Stimulated activated CD4-positive, alpha-beta T cell treated with anti-CD3 and anti-CD28 coated beads, Interleukin-12 subunit alpha, Interleukin-12 subunit beta, amount 100 ng/mL, for 4 hours (primary cell): ENCODE measurements at places on chromosomes 11 and 22.

GRCh38 chr11:121933294-121933693 is 182.7 kb downstream of the BLID start:
- DNase-seq, result no peak

GRCh38 chr22:32407312-32407711 is 4.7 kb downstream of the RTCB start:
- DNase-seq, result no peak

- DNase-seq, result no peak
Measured at GRCh38 chr11:39960206-39960605, 1499.2 kb downstream of the LRRC4C start.

DNA sequence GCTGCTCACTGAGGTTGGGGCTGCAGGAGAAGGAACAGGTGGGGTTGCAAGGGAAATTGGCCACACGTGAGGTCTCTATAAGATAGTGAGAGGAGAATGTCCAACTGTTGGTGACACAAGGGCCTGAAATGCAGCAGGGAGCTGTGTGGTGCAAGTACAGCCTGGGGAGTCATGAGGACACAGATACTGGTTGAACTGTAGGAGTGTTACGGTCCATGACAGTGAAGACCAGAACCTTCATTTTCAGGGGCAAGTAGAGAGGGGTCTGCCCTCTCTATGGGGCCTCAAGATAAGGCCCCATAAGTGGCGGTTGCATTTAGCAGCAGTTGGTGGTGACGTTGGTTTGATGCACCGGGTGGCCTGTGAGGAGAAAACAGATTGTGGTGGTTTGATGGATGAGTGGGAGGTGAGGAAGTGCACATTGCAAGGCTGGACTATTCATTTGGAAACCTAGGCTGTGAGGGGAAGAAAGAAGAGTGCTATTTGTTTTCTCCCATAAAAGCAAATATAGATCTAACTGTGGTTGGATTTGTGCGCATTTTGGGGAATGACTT is 39.4 kb downstream of the MICAL2 start:
- no peak for DNase-seq

GRCh38 chr22:46454504-46455269 is 82.7 kb downstream of the CELSR1 start:
- DNase-seq, result no peak

GRCh38 chr11:79441461-79441875 is 638 bp upstream of the TENM4 start:
- DNase-seq, result no peak

DNA sequence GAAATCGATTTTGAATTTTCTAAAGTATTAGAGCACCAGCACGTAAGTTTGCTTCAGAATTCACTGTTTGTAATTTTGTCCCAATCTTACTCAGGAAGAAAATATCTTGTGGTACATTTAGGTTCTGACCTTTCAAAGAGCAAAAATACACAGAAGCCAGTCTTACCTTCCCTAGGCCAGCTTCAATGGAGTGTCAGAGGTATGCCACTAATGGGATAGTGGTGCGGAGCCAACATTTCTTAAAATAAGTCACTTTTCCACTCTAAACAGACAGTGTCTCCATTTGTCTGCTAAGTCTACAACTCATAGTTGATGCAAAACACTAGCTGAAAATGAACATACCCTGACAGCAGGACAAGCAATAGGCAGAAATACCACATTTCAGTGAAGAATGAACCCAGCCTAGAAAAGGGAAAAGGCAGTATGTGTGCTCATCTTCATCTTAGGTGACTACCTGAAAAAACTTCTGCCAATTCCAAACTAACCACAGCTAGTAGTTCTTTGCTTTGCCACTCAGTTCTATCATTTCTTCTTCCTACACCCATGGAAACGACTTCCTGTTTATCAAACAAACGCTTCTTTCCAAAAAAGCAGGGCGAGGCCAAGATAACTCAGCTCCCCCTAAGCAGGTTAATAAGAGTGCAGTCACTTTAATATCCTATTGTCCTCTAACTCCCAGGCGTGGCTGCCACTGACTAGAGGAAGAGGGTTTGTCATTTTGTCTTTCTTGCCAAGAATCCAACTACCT is 94.0 kb upstream of the APOA1 start:
- no peak for DNase-seq

DNA sequence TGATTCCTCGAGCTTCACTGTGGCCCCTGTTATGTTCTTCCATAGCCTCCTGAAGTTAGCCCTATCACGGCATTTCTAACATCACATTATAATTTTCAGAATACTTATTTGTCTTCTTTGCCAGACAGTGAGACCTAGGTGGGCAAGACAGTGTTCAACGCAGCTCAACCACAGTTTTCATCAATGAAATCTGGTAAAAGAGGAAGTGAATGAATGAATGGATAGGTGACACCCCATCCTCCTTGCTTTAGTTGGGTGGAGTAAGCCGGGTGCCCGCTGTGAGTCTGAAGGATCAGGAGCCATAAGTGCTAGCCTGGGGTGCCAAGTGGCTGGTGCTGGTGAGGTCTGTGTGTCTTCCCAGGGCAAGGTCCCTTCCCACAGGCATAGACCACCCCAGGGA is 60.2 kb upstream of the MTNR1B start:
- no peak for DNase-seq

- DNase-seq, result no peak
Measured at GRCh38 chr22:43883719-43884415, 7.9 kb downstream of the PNPLA5 start.

GRCh38 chr11:1276866-1277615 is 32.4 kb downstream of the TOLLIP start:
- no peak for DNase-seq

DNA sequence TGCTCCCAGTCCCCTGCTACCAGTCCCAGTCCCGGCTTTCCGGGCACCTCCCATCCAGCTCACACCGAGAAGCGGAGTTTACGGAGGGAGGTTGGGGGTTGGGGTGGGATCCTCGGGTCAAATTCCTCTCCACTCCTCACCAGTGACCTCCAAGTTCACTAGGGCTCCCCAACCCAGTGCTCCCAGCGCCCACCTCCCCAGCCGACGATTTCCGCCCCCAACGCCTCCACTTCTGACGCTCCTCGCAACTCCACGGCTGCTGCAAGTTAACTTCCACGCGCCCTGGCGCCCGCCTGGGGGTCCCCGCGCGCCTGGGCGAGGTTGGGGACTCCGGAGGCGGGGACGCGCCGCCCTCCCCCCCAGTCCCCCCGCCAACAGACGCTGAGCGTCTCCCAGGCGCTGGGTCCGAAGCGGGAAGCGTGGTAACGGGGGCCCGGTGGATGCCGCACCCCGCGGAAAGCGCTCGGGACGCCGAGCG is 526 bp downstream of the TPST2 start:
- DNase-seq, result peak; percentile 37

DNA sequence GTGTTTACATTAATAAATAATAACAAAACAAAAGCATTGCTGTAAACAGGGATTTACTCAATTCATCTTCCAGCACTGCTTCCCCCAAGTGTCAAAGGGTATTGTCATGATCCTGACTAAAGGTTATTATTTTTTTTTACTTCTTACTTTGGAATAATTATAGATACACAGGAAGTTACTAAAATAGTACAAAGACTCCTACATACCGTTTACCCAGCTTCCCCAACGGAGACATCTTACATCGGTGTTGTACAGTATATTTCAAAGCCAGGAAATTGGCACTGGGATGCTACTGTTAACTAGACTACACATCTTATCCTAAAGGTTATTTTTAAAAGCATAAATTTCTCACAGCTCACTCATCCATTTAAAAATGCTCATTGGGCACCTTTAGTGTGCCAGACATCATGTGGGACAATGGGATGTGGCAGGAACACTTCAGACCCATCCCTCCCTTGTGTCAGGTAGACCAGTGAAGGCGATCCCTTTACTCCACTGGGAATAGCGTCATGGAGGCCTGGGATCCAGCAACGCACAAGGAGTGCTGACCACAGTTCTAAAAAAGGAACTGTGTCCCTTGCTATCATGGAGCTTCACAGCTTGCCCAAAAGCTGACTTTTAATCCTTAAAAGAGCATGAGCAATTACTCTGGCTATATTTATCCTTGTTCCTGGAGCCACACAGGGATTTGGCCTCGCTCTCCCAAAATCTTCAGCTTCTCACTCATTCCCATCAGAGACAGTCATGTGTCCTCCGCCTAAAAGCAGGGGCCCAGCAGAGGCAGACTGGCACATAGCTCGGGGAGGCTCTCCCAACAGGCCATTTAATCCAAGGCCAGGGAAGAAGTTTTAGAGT is 3.1 kb upstream of the IRAG1 start:
- DNase-seq, result no peak

- no peak for DNase-seq
Measured at GRCh38 chr11:67357831-67358670, 4.7 kb upstream of the POLD4 start.
